ENCODE measurements at places on chromosomes 12 and 14. TPM values are rescaled to one million over a fixed set of nuclear protein-coding genes. Genes with fewer than 3 reads are reported as not detected.
A peak's percentile ranks its signal among the peaks of the same experiment; 100 is the strongest.

- no peak for ATAC-seq
Measured at GRCh38 chr12:115470526-115470925, 786.6 kb upstream of the TBX3 start.

DNA sequence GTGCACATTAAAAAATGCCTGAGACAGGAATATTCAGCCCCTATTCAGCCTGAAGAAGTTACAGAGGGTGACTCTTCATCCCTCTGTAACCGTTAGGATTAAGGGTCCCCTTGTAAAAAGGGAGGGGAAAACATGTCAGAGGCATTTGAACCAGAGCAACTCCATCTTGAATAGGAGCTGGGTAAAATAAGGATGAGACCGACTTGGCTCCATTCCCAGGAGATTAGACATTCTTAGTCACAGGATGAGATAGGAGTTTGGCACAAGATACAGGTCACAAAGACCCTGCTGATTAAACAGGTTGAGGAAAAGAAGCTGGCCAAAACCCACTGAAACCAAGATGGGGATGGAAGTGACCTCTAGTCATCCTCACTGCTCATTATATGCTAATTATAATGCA, 19.9 kb upstream of the MDM1 start:
- ATAC-seq = no peak

GRCh38 chr14:96400495-96400894, 8.6 kb downstream of the AK7 start:
- no peak for ATAC-seq

PLEKHD1 gene
- not detected for total RNA-seq

GRCh38 chr12:59084511-59085375, 164.4 kb upstream of the LRIG3 start:
- no peak for ATAC-seq

DNA sequence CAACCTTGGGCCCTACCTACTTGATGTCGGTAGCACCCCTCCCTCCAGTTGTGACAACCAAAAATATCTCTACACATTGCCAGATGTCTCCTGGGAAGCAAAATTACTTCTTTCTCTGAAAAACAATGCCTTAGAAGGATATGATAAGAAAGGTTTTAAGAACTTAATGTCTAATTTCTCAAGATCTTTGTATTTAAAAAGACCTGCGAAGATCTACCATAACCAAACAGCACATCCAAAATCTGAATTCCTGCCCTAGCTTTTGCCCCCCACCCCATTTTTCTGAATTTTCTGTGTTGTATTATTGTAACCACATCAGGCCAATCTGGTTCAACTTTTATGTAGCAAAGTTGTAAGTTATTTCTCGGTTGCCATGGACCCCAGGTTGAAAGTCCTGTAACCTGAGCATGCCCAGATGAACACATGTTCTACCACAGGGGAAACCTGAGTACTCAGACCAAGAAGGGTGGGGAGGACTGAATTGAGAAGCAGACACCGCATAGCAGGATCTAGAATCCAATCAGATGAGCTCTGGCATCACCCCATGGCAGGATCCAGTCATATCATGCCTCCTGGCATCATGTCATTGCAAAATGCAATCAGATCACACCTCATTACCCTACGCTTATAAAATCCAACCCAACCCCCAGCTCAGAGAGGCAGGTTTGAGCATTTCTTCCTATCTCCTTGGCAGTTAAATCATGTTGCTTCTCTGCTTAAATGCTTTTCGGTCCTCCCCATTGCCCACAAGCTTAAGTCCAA, 8.7 kb downstream of the TMEM253 start:
- ATAC-seq = peak; percentile 37

- no peak for ATAC-seq
Measured at GRCh38 chr14:98853063-98853729, 418.8 kb downstream of the BCL11B start.

DNA sequence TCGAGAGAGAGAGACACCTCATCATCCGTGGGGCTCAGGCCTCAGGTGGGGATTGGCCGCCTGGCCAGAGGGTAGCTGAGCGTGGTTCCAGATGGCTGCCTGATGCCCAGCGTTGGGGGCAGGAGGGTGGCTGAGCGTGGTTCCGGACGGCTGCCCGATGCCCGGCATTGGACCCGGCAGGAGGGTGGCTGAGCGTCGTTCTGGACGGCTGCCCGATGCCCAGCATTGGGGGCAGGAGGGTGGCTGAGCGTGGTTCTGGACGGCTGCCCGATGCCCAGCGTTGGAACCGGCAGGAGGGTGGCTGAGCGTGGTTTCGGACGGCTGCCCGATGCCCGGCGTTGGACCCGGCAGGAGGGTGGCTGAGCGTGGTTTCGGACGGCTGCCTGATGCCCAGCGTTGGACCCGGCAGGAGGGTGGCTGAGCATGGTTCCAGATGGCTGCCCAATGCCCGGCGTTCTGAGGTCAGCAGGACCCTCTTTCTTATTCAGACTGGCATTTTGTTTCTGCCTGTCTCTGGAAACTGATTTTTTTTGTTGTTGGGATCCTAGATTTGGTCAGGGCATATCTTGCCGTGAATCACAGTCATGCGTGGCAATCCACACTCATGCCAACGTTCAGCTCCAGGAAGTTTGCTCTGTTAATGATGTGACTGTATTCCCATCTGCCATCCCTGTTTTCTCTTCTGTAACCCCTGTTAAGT, 40.7 kb downstream of the GALNT9 start:
- ATAC-seq = no peak

SAMD15 gene
- total RNA-seq = 0.88 TPM

TAS2R10 gene
- total RNA-seq = 0.16 TPM

TRPV4 gene
- 7.3 TPM for total RNA-seq

DNA sequence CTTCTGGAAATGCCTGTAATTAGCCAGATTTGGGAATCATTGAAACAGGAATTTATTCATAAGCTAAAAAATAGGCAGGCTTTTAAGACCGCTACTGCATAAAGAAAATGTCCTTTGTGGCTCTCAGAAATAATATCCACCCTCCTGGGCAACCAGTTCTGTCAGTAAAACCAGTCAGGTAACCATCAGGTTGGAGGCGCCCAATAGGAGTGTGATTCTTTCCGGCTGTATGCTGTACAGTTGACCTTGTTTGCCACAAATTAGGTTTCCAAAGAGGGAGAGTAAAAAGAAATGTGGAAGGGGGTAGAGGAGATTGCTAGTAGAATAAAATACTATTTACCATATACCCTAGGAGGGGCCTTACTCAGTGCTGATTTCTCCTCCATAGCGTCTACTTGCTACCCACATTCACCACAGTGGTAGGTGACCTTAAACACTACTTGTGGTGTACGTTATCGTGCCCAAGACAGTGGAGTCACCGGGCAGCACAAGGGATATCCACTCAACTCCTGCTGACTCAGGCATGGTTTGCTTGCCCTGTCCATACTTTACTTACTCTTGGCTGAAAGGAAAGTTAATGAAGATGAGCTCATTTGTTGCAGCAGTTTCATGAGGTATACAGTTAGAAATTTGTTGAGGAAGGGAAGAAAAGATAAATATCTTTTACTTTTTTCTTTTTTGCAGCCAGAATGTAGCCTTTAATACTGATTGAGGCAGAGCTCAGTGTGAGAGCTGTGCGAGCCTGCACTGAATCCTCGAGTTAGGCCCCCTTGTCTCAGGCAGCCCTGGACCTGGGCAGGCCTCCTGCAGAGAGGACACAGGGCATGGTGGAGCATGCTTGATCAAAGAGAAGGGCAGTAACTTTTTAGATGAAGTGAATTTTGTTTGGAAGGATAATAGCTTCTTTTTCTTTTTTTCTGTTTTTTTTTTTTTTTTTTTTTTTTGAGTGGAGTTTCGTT, 76.7 kb downstream of the DIP2B start:
- peak; percentile 89 for ATAC-seq

- ATAC-seq = no peak
Measured at GRCh38 chr12:6367065-6367968, 8.0 kb downstream of the SCNN1A start.

ZBTB42 gene
- total RNA-seq = 6.4 TPM

- ATAC-seq = no peak
Measured at GRCh38 chr12:106125351-106126095, 13.2 kb downstream of the NUAK1 start.

DNA sequence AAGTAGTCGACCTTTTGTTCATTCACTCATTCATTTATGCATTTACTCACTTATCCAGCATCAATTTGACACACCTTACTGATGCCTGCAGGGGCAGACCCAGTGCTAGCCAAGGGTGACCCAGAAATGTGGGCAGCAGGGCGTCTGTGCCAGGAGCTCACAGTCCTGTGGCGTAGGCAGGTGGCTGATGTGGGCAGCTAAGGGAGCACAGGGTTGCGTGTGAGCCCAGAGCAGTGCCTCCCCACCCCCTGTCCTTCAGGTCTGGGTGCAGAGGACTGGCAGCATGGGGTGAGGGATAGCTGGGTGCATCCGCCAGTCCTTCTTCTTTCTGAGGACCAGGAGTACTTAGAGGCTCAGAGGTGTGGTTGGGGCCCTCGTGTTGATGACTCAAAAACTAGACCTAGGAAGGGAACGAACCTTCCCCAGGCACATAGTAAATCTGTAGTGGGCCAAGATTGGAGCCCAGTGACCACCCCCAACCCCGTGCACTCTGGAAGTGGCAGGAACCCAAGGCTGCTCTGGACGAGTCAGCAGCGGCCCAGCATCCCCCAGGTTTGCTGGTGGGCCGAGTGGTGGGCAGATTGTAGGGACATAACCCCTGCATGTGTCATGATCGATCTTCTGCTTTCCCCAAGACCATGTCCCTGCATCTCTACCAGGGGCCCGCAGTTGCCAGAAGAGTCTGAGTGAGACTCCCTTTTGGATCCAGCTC, 63.9 kb downstream of the BEGAIN start:
- no peak for ATAC-seq

- ATAC-seq = no peak
Measured at GRCh38 chr12:68780731-68781130, 27.2 kb upstream of the MDM2 start.
